T-helper 1 cell (primary cell): ENCODE measurements at places on chromosomes 7 and 10.
A peak's percentile ranks its signal among the peaks of the same experiment; 100 is the strongest.

GRCh38 chr10:123942114-123942861 lies 50.7 kb upstream of the CPXM2 start:
- DNase-seq: no peak

DNA sequence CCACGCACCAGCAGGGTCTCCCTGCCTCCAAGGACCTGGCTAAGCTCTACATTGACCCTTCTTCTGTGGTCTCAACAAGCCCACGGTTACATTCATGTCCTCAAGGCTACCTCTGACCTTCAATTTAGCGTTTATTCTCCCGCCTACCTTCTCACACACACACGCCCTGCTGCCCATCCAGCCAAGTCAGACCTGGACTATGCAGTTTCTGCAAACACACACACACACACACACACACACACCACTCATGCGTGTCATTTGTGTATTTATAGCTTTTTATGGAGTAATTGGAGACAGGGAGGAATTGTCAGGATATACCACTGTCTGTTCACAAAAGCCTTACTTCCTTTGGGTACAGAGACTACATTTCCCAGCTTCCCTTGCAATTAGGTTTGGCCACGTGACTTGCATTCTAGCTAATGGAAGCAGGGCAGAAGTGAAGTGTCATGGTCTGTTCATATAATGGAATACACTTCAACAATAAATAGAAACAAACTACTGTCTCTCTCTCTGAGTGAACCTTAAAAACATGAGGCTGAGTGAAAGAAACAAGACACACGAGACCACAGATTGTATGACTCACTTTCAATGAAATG lies 53.8 kb upstream of the CPXM2 start:
- DNase-seq: no peak

DNA sequence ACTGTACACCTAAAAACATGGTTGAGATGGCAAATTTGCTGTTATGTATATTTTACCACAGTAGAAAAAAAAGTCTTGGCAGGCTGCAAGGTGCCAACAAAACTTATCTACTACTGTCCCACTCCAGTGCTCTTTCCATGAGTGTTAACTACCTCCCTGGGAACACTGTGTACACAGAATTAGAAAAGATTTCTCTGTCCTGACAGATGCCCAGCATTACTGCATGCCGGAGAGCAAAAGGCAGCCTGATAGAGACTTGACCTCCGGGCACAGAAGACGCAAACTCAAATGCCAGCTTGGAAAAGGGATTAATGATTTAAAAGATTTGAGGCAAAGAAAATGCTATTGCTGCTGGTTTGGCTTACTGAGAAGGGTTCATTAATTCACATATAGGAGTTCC lies 228.8 kb downstream of the TMEM178B start:
- DNase-seq: no peak

DNA sequence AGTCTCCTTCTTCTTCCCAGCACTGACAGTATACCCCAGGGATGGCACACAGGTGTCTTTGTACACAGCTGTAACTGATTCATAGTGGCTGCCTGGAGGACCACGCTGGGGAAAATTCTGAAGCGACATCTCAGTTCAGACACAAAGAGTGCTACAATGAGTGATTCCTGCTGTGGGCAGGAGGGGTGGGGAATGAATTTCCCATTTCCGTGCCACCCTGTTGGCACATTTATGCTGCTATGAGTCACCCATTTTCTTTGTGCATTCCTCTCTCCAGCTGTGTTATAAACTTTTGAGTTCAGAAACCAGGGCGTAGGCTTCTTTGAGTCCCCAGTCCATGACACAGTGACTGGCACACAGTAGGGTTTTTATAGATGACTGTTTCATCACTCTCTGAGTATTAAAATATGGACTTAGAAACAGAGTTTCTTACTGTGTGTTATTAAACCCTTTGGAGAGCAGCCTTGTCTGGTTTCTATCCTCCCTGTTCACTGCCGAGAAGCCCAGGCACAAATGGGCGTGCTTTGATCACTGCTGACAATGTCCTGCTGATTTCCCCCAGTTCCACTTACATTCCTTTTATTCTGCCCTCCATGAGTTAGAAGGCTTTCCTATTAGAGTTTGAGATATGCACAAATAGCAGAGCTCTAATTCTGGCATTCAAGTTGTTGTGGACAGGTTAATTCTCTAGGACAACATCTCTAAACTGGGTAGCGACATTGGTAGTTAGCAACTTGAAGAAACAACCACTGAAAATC lies 24.0 kb upstream of the NPS start:
- no peak for DNase-seq

DNA sequence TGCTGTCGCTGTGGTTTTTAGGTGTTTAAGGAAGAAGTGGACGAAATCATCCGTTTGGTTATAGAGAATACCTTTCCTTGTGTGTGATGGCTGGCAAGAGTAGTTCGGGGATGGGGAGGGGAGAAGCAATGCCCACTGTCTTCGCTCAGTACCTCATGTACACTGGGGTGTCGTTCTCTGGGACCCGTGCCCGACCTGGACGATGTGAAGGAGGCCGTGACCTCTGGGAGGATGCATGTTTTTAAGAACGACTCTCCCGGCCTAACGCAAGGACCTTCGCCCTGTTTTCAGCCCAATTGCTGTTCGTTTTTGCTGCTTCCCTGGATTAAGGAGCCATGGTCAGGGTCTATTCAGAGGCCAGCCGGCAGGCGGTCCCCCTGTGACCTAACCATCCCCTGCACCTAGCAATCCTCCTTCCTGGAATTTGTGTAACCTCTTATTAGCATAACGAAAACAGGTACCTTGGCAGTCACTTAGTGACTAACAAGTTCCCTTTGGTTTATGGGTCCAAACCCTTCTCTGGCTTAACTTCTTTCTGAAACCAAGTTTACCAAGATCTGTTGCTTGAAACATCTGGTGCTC lies 1.3 kb downstream of the NFE2L3 start:
- DNase-seq: no peak

GRCh38 chr7:1236132-1236661 lies 3.5 kb downstream of the UNCX start:
- DNase-seq: no peak

GRCh38 chr7:7761974-7762779 lies 43.8 kb upstream of the RPA3 start:
- DNase-seq: peak; percentile 69

DNA sequence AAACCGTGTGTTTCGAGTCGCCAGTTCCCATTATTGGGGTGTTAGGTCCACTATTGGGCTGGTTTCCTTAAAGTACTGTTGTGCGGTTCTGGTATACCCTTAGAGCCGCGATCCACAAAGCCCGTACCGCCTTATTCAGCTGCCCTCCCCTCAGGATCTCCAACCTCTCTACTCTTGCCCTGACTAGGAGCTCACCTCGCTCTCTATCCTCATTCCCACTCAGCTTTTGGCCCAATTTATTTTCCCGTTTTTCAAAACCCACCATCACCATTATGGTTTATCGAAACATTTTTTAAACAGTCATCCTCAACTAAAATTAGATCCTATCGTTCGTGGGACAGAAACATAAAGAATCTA lies 461 bp upstream of the ETV1 start:
- DNase-seq: no peak

GRCh38 chr7:120770206-120770605 lies 87.7 kb downstream of the TSPAN12 start:
- DNase-seq: no peak

DNA sequence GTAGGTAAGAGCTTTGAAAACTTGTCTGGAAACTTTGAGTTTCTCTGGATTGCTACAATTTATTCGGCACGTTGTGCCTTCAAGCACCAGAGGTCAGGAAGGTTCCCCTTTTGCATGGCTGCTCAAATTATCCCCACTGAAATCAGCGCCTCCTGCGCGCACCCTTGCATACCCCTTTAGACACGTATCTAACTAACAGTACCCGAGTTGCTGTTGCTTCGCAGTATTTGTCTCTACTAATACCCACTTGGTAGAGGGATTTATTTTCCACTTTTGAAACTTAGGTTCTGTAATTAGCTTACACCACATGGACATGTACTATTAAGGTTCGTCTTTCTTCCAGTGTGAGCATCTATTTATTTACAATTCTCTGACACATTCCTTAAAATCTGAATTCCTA lies 1.6 kb downstream of the MEOX2 start:
- DNase-seq: no peak

DNA sequence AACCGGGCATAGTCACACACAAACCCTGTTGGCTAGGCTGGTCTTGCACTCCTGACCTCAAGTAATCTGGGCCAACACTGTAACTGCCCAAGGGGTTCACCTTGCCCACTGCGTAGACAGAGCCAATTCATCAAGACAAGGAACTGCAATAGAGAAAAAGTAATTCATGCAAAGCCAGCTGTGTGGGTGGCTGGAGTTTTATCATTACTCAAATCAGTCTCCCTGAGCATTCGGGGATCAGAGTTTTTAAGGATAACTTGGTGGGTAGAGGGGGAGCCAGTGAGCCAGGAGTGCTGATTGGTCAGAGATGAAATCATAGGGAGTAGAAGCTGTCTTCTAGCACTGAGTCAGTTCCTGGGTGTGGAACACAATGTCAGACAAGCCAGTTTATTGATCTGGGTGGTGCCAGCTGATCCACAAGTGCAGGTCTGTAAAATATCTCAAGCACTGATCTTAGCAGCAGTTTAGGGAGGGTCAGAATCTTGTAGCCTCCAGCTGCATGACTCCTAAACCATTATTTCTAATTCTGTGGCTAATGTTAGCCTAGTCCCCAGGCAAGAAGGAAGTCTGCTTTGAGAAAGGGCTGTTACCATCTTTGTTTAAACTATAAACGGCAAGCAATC lies 15.6 kb upstream of the FXYD4 start:
- DNase-seq: no peak

GRCh38 chr7:47357863-47358262 lies 224.0 kb downstream of the TNS3 start:
- DNase-seq: no peak

GRCh38 chr10:82392533-82392932 lies 517.5 kb downstream of the NRG3 start:
- no peak for DNase-seq

- DNase-seq: no peak
Observed at GRCh38 chr7:2566890-2567678, 8.3 kb downstream of the IQCE start.

DNA sequence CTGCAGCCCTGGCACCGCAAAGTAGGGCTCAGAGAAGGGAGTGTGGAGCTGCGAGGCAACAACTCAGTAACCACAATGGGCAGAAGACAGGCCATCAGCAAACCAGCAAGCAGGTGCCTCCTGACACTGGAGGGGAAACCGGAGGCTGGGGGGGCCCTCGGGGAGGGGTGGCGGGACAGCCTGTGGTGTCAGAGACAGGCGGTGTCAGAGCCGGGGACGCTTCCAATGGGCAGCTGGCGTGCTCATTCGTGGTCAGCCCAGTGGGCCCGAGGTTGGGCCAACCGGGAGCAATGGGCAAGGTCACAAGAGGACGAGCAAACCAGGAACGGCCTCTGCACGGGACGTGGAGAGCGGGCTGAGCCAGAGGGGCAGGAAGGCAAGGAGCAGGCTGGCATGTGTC lies 158.1 kb downstream of the MAD1L1 start:
- DNase-seq: no peak

- DNase-seq: no peak
Observed at GRCh38 chr7:16359216-16359615, 62.1 kb downstream of the CRPPA start.

- DNase-seq: no peak
Observed at GRCh38 chr7:80779456-80779855, 139.4 kb downstream of the SEMA3C start.

- no peak for DNase-seq
Observed at GRCh38 chr7:98162758-98163157, 48.5 kb upstream of the BHLHA15 start.

DNA sequence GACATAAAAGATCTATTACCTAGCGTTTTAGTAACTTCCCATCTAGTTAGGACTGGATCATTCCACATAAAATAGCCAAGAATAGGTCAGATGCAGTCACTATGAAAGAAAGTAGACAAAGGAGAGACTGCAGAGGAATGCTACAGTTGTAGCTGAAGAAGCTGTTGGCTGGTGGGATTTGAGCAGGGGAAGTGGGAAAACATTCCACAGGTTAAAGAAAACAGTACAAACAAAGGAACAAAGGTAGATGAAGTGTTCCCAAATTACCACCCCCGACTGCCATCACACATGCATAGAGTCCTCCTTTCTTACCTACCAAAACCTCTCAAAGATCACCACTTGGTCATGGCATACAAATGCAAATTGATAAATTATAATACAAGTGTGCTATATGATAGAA lies 41.8 kb downstream of the DLD start:
- no peak for DNase-seq

DNA sequence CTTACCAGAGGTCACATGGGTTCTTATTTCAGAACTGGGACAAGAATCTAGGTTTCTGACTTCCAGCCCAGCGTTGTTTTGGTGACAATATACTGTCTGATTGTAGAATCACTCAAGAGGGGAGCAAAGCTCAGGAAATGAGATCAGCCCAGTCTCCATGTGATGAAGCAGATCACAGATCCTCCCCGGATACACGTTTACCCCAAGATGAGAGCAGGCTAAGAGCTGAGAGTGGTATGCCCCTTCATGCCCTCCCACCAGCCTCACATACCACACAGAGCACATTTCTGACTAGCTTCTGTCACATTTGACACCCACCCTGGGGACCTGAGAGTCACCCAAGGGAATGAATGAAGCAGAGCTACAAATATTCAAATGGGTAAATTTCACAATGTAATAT lies 27.1 kb upstream of the PRKCQ start:
- no peak for DNase-seq

GRCh38 chr7:25776744-25777123 lies 375.3 kb upstream of the NFE2L3 start:
- no peak for DNase-seq

DNA sequence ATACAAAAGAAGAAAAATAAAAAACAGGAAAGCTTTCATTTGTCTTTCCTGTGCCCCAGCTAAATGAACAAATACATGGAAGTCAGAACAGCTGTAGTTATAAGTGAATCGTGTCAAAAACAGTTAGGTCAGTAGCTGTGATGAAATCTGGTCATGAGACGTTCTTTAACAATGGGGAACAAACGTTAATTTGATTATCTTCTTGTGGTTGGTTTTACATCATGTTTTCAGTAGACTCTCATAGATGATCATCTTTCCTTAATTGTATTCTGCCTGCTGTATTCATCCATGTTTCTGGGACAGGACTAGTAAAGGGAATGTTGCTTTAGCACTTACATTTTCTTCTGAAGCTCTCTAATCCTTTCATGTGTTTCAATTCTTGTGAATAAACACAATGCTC lies 97.0 kb downstream of the PCLO start:
- no peak for DNase-seq

GRCh38 chr7:115066634-115067033 lies 144.7 kb downstream of the MDFIC start:
- no peak for DNase-seq

DNA sequence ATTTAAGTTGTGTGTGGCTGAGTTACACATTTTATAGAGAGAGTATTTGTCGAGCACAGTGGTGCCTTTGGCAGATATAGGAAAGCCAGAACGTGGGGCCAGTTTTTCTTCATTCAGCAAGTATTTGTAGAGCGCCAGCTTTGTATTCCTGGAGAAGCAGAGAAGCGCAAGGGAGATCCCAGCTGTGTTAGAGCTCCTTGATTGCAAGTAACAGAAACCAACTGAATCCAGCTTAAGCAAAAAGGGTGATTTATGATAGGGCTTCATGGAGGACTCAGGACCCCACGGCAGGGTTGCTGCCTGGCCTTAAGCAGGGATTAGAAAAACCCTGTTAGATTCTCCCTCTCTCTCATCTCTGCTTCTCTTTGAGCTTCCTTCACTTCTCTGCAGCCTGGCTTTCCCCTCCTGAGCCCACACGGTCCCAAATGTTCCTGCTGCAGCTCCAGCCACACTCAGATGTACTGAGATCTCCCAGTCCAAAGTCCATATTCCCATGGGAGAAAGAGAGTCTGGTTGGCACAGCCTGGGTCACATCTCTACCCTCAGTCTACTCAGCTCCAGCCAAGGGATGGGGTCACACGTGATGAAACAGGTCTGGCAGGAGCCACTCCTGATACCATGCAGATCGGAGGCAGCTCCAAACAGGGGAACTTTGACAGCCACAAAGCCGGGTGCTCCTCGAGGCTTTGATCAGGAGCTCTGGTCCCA lies 16.7 kb downstream of the UBTD1 start:
- no peak for DNase-seq
